Amniotic epithelial cell (primary cell): ENCODE measurements at places on chromosomes 5 and 9.

GRCh38 chr5:103918668-103919367, 356.2 kb upstream of the NUDT12 start:
- DNase-seq, result peak; percentile 44

- DNase-seq, result no peak
Measured at GRCh38 chr9:136004712-136005111, 43.5 kb upstream of the UBAC1 start.

DNA sequence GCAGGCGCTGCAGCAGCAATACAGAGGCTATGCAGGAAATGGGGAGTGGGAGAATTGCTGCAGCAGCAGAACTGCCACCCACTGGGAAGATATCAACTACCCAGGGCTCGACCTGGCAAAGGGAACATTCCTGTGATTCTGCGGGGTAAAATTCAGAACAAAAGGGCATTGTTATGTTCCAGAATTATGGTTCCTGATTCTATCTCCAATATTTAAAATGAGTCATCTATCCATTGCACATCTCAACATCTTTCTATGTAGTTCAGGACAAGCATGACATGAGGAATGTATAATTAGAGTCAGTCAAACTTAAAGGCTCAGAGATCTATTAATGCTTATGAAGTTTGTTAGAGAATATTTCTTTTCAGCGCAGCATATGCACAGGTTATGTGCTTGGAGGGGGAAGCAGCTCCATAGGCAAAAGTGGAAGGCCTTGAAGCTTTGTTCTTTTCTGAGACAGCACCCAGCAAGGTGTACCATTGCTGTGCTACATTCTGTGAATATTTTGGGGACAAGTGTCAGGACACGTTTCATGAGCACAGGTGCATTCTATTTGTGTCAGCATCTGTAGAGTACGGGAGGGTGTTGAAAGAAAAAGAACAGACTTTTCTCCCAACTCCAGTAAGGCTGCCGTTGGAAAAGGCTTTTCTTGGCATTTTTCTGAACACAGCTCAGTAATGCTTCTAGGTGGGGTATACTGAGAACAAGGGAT, 395.6 kb upstream of the MPDZ start:
- no peak for DNase-seq

DNA sequence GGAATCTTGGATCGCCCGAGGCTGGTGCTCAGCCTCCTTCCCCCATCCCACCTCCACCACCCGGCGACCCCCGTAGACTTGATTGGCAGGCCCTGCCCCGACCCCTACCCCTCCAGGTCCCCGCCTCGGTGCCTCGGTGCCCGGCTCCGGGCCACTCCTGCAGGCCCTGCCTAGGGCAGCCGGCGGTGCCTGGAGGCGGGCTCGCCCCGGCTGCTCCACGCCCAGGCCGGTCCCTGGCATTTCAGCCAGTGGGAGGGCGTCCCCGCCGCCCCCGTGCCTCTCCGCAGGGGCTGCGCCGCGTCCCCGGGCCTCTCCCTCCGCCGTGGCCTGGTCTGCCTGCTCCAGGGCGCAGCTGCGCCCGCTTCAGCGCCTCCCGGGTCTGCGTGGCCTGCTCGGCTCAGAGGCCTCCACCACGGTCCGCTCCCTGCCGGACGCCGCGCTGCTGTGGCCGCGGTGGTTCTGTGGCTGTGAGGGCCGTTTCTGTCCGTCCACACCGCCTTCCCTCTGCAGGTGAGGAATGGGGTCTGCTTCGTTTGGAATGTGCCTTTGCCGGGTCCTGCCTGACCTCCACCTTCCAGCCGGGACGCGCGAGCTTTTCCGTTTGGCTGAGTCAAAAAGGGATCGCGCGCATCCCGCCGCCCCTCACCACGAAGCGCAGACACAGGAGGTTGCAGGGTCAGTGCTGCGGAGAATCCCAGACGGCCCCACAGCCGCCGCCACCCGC, 48.3 kb upstream of the IRX4 start:
- no peak for DNase-seq

DNA sequence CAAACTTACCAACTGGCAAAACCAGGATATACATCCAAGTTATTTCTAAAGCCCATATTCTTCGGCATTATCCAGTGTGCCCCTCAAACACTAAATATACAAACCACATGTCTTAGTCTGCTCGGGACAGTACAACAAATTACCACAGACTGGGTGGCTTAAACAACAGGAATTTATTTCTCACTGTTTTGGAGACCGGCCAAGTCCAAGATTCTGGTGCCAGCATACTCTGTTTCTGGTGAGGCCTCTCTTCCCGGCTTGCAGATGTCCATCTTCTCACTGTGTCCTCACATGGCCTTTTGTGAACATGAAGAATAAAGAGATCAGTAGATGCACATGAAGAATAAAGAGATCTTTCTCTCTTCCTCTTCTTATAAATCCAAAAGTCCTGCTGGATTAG, 12.9 kb upstream of the SLCO6A1 start:
- DNase-seq, result peak; percentile 42
